Stimulated activated CD8-positive, alpha-beta memory T cell treated with anti-CD3 and anti-CD28 coated beads, Interleukin-15, amount 100 ng/mL, for 1 hour (primary cell): ENCODE measurements at places on chromosomes 3 and 15.

GRCh38 chr15:99306694-99307338 is 55.5 kb downstream of the LRRC28 start:
- no peak for DNase-seq

DNA sequence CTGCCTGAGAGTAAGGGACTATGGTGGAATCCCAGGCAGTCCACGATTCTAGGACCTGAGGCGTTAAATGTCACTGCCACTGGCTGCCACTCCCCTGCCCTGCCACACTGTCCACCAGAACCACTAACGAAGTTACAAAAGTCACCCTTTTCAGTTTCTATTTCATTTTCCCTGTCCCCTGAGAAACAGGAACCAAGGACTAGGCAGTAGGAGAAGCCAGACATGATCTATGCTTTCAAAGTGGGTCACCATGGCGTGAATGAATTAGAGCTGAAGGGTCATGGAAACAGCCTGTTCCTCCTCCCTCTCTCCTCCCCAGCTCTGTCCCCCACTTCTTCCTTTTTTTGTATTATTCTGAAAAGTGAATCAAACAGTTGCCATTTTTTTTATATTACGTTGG is 9.1 kb upstream of the ADPRH start:
- DNase-seq: no peak

- no peak for DNase-seq
Observed at GRCh38 chr15:73771385-73772045, 18.4 kb upstream of the INSYN1 start.

DNA sequence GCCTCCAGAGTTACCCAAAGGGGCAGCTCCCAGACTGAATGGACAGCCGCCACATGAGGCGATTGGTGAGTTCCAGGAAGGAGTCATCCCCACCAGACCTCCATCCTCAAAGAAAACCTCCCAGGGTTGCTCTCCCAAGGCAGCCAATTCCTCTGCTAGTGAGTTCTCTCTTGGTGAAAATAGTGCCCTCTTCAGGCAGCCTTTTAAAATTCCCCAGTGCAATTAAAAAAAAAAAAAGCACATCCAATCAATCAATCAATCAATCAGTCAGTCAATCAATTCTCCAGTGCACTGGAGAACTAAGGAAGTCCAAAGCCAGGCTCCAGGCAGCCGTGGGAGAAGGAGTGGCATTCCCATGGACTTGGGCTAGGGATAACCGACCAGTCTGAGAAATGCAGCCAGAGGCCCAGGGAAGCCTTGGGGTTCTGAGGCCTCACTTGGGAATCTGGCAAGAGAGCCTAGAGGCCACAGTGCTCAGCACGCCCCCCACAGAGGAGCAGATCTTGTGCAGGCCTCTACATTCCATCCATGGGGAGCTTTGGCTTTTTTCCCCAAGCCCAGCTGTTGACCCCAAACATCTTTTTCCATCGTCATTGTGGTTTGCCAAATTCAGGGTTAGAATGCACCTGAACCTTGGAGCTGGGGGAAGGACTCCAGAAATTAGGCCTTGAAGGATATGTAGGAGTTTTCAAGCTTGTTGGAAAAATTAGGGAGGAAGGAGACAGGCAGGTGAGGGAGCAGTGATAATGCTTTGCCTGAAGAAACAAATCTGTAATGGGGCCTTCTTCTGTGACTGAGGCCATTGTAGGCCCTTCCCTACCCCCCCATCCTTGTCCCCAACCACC is 4.8 kb downstream of the PAQR5 start:
- no peak for DNase-seq

GRCh38 chr3:53844262-53845102 is 1.7 kb downstream of the CHDH start:
- no peak for DNase-seq

- DNase-seq: no peak
Observed at GRCh38 chr3:6799264-6799915, 61.5 kb upstream of the GRM7 start.

GRCh38 chr3:128950223-128950938 is 43.5 kb downstream of the CFAP92 start:
- DNase-seq: no peak

GRCh38 chr3:72615776-72616175 is 232.5 kb downstream of the SHQ1 start:
- DNase-seq: no peak

- no peak for DNase-seq
Observed at GRCh38 chr3:193190146-193190786, 50.8 kb upstream of the PLAAT1 start.

DNA sequence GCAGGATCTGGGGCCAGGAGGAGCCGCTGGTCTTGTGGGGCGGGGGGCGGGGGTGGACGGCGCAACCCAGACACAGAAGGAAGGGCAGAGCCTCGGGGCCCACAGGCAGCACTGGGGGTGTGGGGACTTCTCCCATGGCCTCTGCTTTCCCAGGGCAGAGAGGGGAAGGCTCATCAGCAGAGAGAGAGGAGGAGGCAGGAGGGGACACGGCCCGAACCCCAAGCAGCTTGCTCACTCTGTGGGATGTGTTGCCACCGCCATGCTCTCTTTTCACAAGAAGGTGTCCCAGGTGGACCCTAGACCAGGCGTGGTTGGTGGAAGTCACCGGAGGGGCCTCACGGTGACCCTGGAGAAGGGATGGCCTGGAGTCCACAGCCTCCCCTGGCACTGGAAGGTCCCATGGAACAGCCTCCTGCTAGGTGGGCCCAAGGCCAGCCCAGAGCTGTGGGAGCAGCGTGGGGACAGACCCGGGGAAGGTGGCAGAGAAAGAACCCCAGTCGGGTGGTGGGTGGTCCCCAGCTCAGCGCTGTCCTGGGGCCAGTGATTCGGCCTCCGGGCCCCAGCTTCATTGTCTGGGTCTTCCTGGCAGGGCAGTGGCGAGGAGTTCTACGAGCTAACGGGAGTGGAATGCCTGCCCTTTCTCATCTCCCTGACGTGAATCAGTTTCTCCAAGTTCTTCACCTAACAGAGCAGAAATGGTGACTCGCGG is 46.8 kb upstream of the PCSK6 start:
- DNase-seq: no peak

- DNase-seq: no peak
Observed at GRCh38 chr15:88603885-88604284, 17.3 kb upstream of the AEN start.

DNA sequence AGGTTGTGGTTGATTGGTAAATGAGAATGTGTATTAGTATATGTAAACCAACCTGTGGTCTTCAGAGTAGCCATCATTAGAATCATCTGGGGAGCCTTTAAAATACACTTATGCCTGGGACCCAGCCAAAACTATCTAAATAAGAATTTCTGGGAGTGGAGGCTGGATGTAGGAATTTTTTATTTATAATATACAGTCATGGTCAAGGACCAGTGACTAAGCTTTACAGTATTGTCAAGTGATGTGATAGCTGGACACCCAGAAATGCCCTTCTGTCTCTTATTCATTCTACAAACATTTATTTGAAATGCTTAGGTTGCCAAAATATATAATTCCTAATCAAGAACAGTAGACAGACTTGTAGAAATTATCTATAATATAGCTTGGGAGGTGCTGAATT is 132.2 kb downstream of the MBNL1 start:
- no peak for DNase-seq

DNA sequence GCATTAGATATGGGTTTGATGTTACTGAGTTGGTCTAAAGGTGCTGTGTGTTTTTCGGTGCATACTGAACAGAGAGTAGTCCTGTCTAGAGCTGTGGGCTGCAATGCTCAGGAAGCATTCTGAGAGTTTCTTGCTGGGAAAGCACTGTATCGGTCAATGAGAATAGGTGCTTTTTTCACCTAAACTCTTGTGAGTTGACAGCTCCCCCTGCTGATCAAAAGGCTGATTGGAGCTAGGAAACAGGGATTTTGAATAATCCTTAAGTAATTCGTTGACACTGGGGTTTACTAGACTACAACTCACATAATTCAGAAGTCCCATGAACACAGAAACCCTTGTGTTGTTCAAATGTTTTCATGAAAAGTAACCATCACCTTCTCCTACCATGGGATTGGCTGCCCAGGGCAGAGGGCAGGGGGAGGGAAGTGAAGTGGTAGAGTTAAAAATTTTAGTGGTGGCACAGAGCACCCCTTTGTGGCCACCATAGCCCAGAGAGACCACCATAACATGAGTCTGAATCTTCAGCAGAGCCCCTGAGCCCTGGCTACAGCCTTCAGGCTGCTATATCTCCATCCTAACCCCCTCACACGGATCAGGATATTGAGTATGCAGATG is 13.0 kb upstream of the MANF start:
- peak; percentile 35 for DNase-seq

DNA sequence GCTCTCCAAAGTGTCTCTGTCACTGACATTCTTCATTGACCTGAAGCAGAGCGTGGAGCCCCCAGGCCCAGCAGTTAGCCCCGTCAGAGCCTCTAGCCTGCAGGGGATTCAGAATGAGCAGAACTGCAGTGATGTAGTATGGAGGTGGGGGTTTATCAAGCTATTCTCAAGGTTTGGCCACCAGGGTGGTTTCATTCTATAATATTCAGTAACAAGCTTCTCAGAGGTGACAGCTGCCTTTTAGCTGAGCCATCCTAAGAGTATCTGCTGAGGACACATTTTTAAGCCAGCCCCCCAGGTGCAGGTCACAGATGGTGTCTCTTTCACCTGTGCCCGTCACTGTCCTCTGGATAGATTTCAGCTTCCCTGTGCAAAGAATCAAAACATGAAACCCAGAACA is 31.9 kb downstream of the CMTM7 start:
- no peak for DNase-seq

DNA sequence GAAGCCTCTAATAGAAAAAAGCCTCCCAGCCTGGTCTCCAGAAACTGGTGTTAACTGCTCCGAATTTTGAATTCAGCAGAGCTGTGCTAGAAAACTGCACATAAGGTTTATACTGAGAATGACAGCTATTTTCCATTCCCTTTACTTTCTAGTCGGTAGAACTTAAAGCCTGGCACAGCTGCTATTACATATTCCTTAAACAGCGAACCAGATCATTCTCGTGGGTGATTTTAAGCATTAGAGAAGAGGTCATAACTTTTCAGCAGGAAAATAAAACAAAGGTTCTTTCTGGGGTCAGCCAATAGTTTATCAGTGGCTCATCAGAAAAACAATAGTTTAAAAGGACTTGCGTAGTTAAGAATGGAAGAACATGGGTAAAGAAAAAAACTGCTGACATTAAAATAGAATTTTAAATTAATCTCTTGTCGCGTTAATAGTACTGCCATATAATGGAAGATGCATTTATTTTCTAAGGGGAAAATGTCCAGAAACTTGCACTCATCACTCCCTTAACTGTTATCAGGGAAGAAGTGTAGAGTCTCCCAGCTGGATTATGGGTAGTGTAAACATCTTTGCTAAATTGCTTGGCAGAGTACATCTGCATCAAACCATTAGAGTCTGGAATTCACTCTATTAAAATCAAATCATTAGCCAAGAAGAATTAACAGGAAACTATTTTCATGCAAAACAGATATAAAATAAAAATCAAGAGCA is 7.9 kb downstream of the VGLL4 start:
- no peak for DNase-seq

GRCh38 chr15:69145694-69146492 is 14.5 kb upstream of the GLCE start:
- DNase-seq: no peak

- no peak for DNase-seq
Observed at GRCh38 chr15:74386496-74387140, 19.2 kb upstream of the CYP11A1 start.

GRCh38 chr3:184380185-184380626 is 352 bp downstream of the CHRD start:
- no peak for DNase-seq

DNA sequence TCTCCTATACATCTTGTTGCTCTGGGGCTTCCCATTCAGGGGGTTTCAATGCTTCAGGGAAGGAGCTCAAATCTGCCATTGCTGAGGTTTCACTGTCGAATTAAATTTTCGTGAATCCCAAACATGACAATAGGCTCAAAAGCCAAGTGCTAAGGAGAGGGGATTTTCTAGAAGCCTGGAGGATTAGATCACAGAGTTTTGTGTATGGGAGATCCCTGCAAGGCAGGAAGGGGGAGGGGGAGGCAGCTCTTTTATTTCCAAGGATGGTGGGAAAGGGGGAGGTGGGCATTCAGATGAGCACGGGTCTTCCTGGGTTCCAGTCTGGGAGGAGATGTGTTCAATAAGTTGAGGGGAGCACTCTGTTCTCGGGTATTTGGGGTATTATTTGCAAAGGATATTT is 69.9 kb upstream of the DLG1 start:
- DNase-seq: no peak

- no peak for DNase-seq
Observed at GRCh38 chr3:23778446-23778845, 27.3 kb upstream of the UBE2E1 start.

- DNase-seq: no peak
Observed at GRCh38 chr3:170418422-170419398, at the start of gene CLDN11. CLDN11 (plus strand) TSS chr3:170418868; CDS start chr3:170419067, 199 bp downstream.

DNA sequence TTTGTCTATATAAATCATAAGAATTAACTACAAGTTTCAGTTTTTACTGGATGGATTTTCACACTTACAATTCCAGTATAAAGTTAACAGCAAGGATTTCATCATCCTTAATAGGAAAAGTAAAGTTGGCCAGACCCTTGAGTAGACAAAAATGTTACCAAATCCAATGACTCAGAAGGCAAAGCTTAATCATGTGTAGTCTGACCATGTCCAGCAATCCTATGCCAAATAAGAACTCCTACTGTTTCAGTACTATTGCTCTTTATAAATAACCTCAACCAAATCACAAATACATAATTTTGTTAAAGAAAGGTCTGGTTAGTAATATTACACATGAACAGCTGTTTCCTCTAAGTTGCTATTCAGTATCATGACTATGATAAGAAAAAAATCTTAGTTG is 35.0 kb downstream of the PLOD2 start:
- DNase-seq: no peak

- DNase-seq: no peak
Observed at GRCh38 chr3:39000008-39000450, 51.7 kb downstream of the SCN11A start.

GRCh38 chr3:2897821-2898220 is 212.4 kb downstream of the IL5RA start:
- no peak for DNase-seq

DNA sequence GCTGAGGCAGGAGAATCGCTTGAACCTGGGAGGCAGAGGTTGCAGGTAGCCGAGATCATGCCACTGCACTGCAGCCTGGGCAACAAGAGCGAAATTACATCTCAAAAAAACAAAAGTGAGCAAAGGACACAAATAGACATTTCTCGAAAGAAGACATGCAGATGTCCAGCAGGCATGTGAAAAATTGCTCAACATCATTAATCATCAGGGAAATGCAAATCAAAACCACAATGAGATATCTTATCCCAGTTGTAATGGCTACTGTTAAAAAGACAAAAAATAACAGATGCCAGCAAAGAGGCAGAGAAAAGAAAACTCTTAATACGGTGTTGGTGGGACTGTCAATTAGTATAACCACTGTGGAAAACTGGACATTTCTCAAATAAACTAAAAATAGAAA is 20.9 kb downstream of the ASB7 start:
- DNase-seq: no peak

DNA sequence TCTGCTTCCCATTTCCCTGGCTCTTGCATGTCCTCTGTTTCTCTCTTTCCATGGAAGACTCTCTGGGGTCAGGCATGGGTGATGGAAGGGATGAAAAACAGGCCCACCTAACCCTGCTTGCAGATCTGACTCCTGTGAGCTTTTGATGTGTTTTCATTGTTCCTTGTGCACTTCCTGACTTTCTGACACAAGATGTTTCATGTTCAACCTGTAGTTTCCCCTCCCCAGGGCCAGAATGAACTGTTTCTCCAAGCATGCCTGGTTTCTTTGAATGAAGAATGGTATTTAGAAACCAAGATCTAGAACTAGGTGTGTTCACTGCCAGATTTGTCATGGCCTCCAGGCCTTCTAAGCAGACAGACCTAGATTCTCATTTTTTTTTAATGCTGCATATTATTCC is 36.1 kb upstream of the CRTC3 start:
- no peak for DNase-seq
